ENCODE measurements at places on chromosomes 6 and 20.

GRCh38 chr6:44678252-44678935 is 290.9 kb downstream of the CDC5L start:
- no peak for DNase-seq

DNA sequence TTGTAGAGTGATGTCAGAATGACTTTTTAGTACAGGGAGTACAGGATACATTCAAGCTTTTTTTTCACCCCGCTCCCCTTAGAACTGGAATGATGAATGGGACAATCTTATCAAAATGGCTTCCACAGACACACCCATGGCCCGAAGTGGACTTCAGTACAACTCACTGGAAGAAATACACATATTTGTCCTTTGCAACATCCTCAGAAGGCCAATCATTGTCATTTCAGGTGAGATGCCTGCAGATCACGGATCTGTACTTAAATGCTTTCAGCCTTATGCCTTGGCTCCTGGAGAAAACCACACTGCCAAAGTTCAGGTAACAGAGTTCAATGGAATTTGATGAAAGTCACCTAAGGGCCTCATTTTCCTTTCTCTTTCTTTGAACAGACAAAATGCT is 8.5 kb downstream of the TNFAIP3 start:
- DNase-seq: no peak

DNA sequence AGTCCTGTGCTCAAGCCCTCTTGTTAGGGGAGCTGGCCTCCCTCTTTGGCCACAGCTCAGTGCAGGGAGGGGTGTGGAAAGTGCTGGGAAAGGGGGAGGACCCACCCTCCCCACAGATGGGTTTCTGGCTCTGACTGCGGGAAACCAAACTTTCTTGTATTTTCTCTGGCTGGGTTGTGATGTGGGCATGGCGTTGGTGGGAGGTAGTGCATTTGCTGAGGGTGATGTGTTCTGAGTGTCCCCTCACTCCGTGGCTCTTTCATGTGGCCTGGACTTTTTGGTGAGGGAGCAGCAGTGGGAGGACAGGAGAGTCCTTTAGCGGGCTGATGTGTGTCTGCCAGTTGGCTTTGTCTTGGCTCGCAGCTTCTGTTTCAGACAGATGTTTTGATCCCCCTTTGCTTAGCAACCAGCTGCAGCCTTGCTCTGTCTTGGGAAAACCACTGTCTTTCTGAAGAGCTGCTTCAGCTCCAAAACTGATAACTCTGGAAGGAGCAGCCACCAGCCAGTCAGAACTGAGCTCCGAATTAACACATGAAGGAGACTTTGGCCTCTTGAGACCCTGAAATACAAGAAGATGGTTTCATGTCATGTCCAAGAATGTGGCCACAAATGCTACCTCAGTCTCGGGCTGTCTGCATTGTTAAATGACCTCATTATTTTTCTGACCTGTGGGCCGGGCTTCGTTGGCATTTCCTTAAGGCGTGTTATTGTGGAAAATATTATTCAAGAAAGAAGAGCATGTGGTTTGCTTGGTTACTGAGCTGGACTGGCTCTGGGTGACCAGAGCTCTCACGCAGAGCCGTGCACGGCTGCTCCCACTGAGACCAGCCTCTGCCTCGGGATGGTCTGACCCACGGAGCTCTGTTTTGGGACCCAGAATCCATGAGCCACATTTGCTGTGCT is 21.5 kb downstream of the SYNJ2 start:
- peak; percentile 89 for DNase-seq

GRCh38 chr20:45087097-45087790 is 13.7 kb downstream of the KCNS1 start:
- no peak for DNase-seq

DNA sequence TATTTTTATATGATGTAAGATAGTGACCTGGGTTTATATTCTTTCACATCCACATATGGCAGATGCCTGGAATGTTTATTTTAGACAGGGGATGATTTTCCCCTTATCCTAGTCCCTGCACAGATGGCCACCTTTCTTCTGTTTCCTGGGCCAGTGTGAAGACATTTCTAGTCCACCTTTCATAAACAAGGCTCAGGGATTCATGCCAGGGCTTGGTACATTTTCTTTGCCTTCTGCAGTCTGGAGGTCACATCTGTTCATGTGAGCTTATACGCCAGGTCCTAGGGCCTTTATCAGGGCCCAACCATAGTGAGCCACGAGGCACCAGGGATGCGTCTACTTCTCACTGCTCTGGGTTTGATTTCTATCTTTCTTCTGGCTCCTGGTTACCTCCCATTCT is 38.0 kb upstream of the ERVFRD-1 start:
- no peak for DNase-seq

DNA sequence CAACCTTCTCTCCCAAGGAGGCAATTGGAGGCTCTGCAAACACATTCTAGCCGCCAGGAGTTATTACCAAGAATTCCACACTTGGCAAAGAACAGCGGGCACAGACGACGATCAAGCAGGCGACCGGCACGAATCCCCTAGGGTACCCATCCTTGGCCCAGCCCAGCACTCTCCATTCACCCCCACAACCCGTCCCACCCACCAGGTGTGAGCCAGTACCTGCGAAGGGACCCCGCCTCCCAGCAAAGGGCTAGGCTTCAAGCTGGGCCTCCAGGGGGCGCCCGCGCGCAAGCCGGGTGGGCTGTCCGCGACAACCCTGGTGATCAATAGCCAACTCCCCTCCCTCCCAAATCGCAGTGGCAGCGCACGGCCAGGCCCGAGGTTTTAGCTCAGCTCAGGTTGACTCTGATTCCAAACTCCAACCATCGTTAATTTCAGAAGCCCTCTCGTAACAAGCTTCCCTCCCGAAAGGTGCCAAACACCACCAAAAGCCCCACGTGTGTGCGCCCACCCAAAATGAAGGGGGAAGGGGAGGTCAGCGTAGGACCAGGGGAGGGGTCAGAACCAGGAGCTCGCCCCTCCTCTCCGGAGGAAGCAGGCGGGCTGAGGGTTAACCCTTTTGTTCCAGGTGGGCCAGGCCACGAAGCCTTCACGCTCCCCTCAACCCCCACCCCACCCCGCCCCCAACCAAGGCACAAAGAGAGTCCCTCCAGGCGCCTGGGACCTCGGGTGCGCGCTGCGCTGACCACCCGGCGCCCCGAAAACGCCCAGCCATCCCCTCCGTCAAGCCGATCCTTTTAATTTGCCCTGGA is 2.1 kb downstream of the SALL4 start:
- no peak for DNase-seq

GRCh38 chr20:57476641-57477461 is 48.1 kb downstream of the CTCFL start:
- no peak for DNase-seq

Measured in AG09309 (cell line).